ENCODE measurements at places on chromosomes 12 and 14.

GRCh38 chr12:3797531-3798048 is 44.7 kb upstream of the CRACR2A start:
- no peak for DNase-seq

DNA sequence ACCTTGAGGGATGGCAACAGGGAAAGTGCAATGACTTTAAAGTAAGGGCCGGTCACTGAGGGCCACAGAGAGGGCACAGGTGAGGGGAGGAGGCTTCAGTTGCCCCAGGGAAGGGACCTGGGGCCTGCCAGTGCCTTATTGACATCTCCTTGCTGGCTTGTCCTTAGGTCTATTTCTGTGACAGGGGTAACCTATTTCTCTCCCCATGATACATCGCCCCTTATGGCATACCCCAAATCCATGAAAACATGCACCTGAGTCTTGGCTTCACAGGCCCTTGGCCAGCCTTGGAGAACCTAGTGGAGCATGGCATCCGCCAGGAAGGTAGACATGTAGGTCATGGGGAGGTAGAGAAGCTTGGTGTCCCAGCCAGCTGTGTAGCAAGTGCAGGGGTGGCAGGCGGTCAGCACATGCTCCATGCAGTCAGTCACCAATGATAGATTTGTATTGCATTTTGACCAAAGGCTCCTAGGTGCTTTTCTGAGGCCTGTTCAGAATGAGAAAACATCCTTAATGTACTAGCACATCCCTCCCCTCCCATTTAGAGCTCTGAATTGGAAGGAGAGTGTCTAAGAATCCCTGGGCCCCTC is 23.6 kb upstream of the RDH16 start:
- no peak for DNase-seq

GRCh38 chr12:48602192-48602989 is 32.5 kb upstream of the LALBA start:
- DNase-seq = no peak

GRCh38 chr14:105241641-105242040 is 6.7 kb upstream of the BTBD6 start:
- DNase-seq = no peak

DNA sequence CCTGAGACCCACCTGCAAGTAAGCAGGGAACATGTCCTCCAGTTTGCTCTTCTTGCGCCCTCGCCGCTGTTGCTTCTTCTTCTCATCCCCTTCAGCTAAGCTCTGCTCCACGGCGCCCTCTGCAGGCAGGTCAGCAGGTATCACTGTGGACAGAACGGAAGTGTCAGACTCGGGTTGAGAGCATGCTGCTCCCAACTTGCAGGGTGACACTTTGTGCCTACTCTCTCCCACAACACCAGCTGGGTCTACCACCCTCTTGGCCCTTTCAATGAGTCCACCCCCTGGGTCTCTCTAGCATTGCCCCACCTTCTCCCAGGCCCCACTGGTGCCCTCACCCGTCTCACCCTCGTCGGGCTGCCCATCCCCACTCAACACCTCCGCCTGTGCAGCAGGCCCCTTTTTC is 16.7 kb downstream of the KMT2D start:
- no peak for DNase-seq

GRCh38 chr12:103751600-103751999 is 89.4 kb downstream of the NT5DC3 start:
- no peak for DNase-seq

DNA sequence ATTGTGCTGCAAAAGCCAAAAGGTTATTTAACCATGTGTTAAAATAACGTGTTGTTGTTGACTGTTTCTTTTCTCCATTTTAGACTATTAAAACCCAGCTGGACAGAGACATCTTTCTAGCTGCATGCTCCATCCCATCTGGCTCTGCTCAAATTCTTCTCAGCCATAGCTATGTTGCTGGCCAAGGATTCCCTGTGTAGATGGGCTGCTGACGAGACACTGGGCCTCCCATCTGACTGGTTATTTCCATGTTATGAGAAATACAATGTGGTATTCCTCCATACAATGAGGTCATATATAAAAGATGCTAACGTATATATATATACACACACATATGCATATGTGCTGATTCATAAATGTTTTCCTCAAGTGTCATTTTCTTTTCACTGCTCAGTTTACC is 30.1 kb downstream of the MED13L start:
- no peak for DNase-seq

DNA sequence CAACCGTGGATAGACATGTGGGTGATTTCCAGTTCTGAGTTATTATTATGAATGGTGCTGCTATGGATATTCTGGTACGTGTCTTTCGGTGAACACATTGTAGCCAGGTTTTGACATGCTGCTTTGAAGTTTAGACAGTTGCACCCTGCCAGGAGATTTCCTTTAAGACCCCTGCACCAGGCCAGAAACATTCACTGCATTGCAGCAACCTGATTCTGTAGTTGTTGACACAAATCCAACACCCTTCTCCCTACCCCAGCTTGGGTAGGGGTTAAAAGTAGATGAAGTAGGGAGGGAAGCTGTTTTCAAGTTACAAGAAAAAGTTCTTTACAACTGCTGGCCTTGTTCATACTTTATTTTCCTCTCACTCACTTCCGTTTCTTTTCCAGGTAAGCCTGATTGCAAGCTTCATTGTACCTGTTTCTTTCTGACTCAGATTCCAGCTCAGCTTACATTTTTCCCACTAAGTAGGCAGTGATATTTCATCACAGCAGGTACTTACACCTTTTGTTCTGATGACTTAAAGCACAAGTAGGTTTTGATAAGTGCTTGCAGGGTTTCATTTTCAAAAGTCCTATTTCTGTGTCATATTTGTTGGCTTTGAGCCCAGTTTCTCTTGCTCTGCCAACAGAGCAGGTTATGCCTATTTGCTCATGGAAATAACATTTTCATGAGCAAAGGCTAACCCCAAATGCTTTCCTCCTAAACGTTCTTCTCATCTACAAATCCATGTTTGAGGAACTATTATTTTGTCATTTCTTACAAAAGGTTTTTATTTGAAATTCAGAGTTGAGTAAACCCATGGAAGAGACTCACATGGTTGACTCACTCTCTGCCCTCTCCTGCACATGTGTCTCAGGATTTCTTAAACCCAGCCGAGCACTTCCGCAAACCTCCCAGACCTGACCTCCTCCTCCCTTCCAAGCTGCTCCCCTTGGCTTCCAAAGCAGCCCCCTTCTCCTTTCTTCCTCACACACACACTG is 12.1 kb upstream of the LTA4H start:
- no peak for DNase-seq

DNA sequence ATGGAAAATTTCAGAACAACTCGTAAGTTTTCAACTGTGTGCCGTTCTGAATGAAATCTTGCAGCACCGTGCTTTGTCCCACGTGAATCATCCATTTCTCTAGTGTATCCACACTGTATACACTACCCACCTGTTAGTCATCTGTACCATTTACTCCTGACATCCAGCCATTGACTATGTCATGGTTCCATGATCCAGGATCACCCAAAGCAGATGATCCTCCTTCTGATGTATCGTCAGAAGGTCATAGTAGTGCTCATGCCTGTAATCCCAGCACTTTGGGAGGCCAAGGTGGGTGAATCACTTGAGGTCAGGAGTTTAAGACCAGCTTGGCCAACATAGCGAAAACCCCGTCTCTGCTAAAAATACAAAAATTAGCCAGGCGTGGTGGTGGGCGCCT is 122.9 kb downstream of the PPHLN1 start:
- DNase-seq = no peak

DNA sequence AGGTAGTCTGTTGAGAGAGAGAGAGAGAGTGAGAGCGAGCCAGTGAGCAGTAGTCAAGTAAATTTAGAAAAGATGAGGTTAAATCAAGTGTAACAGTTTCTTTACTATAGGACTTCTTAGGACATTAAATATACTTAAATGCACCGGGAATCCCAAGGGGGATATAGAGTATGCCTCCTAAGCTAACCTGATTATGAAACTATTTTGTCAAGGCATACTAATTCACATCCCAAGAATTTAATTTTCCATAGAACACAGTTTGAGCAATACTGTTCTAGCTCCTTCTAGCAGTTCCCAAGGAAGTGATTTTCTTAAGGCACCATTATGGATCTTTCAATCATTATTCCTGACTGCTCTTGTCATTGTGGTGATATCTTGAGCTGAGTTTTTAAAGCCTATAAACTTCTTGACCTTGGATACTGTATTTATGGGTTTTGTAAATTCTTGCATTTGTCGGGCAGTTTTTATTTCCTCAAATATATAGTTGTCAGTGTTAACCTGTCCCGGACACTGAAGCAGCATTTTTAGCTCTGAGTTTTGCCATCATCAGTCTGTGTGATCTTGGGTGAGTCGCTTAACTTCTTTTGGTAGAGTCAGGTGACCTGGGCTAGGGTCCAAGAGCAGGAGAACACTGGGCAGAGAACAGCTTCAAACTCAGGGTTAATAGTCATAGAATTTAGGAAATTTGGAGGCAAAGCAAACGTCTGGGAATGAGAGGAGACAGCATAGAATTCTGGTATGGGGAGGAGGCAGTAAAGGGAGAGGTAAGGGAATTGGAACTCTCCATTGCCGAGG is 196.5 kb upstream of the FRMD6 start:
- no peak for DNase-seq

GRCh38 chr14:56676042-56676441 is 96.4 kb downstream of the TMEM260 start:
- DNase-seq = no peak

- DNase-seq = no peak
Observed at GRCh38 chr12:19970821-19971220, 397.5 kb upstream of the PDE3A start.

- no peak for DNase-seq
Observed at GRCh38 chr14:64775081-64775777, 71.0 kb downstream of the PLEKHG3 start.

- DNase-seq = no peak
Observed at GRCh38 chr12:91662021-91662420, 479.4 kb upstream of the DCN start.

DNA sequence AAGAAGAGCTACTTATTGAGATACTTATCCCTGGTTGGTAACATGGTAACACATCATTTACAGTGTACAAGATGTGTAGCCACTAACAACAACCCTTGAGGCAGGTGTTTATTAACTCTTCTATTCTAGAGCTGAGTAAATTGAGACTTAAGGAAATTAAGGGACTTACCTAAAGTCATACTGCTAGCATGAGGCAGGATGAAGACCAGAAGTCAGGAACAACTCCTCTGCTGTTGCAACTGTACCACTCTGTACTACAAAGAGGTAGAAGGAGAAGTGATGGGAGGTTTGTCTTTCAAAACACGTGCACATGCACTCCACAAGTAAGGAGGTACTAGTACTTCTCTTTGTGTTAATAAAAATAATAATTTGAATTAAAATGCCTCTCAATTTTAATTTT is 79.9 kb downstream of the LLPH start:
- DNase-seq = no peak

DNA sequence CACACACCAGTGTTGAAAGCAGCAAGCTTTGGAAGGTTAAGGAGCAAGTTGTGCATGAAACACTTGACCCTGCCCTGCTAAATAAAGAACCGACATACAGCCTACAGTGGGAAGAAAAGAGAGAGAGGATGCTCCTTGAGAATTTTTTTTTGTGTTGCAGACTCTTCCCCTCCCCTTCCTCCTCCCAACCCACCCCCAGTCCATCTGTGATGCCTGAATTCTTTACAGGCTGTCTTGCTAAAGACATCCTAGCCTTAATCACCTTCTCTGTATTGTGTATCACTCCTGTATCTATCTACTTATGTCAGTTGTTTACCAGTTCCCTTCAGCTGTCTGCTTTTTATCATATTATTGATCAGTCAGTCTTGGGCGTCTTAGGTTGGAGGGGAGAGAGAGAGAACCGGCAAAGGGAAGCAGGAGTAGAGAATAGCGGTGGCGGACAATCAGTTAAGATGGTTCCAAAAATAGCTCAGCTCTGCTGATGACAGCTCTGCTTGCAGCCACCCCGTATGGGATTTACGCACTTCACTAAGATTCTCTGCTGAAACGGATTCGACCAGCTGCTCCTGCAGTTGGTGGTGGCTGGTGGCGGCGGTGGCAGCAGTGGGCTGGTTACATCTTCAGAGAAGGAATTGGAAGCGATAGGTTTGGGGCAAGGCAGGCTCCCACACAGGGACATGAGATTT is 664.7 kb downstream of the NRXN3 start:
- no peak for DNase-seq

- no peak for DNase-seq
Observed at GRCh38 chr12:120662879-120663278, 22.5 kb downstream of the CABP1 start.

DNA sequence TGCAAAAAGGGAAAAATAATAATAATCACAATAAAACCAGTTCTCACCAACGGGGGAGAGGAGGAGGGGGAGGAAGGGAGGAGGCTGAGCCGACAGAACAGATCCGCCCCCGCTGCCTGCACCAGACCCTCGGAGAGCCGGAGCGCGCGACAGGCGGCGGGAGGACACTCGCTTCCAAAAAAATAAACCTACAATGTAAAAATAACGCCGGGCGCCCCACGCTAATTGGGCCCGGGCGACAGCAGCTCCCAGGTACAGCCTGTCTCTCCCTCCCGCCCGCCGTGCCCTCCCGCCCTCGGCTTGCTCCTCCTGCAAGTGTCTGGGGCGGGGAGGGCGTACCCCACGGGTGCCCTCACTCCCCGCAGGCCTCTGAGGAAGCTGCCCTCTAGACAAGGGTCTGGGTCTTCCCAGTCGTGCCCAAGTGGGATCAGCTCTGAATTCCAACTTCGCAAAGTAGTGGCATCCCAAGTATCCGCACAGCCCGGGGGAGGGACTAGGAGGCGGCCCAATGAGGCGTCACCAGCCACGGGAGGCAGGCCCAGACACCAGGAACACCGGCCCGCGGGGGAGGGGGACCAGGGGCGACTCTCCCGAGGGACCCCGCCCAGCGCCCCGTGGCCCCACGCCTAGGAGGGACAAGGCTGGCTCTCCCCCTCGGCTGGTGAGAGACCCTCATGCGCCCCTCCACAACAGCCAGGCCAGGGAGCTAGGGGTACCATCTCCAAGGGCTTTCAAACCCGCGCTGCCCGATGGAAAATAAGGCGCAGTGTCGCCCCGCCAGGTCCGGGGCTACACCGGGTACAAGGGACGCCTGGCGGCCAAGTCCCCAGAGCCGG is 1.0 kb downstream of the NCOR2 start:
- DNase-seq = no peak

DNA sequence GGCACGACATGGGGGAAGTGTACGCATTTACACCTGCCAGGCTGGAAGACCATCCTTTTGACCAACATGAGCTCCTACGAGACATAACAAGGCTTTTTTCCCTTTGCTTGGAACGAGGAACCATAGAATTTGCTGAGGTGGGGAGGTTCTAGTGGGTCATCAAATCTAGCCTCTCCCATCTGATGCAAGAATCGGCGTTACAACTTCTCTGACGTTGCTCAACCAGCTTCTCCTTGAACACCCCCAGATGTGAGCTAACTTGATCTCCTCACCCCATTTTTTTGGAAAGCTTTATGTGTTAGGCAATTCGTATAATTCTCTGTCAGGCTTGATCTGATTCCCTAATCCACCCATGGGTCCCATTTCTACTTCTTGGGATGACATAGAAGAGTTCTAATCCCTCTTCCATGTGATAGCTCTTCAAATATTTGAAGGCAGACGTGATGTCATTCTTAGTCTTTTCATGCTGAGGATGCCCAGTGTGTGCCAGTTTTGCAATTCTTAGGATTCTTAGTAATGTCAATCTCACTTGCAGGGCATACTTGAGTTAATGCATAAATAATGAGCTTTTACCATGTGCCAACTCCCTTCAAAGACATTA is 163.6 kb upstream of the PARP11 start:
- no peak for DNase-seq

Data from cortex of kidney (tissue), 1 donor.